Activated CD8-positive, alpha-beta T cell treated with anti-CD3 and anti-CD28 coated beads for 36 hours (primary cell): ENCODE measurements at places on chromosomes 2 and 18.

- no peak for DNase-seq
Observed at GRCh38 chr18:46712406-46712805, 44.4 kb downstream of the ST8SIA5 start.

DNA sequence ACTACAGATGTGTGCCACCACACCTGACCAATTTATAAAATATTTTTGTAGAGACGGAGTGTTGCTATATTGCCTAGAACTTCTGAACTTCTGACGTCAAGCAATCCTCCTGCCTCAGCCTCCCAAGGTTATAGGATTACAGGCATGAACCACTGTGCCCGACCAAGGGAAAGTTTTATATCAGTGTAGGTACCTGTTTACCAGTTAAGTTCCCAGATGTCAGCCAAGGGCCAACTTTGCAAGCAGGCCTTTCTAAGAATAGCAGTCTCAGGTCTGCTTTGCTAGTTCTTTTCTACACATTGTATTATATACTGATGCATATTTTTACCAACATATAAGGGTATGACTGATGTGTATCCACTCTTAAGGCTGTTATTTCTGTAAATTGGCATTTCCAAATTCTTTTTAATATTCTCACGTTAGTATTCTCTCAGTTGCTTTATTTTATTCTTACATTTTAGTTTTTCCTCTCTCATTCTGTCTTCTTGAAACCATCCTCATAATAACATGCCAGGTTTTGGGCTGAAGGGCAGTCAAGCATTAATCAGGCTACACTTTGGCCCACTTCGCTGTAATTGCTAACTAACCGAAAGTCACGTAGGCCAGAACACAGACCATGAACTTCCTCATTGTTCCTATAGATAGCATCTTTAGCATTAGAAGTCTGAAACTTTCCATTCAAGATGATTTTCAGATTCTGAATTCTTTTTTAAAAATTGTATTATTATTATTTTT lies 25.0 kb upstream of the CXXC1 start:
- no peak for DNase-seq

DNA sequence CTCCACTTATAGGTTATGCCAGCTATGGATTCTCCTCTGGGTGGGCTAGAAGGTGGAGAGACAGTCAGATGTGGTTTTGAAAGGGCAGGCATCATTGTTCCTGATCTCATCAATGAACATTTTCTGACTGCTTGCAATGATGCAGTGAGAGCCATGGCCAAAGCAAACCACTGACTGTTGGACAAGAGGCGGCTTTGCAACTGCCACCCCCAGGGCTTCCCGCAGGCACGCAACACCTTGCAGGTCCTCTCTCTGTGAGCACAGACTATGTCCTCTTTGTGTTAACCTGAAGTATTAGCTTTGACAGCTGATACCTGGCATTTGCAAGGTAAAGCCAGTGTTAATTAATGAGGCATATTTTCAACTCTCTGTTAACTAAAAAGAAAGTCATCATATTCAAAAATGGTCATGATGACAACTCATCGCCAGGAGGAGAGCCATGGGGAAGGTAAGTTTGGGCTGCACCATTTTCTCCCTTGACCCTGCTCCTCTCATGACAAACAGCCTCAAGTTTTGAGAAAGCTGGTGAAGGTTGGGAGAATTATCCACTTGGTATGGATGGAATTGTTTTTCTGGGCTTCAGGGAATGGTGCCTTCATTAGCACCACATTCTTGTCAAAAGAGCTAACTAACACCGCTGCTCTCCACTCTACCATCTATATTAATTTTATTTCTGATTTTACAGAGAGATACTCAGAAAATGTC lies 14.9 kb upstream of the FAM124B start:
- no peak for DNase-seq

- no peak for DNase-seq
Observed at GRCh38 chr2:206974551-206974950, 35.2 kb downstream of the CPO start.

DNA sequence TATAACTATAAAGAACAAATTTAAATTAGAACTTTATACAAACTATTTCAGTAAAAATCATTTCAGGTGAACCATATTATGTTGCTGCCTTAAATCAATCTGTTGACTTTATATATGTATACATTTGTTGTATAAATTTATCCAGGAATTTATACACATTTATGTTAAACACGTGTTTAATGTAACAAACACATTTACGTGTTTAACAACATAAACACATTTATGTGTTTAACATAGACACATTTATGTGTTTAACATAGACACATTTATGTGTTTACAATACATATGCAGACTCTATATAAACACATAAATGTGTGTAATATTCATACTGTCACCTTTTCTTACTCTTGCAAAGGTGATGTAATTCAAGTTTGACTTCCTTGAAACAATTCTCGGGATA lies 75.4 kb upstream of the TWSG1 start:
- DNase-seq, result no peak

DNA sequence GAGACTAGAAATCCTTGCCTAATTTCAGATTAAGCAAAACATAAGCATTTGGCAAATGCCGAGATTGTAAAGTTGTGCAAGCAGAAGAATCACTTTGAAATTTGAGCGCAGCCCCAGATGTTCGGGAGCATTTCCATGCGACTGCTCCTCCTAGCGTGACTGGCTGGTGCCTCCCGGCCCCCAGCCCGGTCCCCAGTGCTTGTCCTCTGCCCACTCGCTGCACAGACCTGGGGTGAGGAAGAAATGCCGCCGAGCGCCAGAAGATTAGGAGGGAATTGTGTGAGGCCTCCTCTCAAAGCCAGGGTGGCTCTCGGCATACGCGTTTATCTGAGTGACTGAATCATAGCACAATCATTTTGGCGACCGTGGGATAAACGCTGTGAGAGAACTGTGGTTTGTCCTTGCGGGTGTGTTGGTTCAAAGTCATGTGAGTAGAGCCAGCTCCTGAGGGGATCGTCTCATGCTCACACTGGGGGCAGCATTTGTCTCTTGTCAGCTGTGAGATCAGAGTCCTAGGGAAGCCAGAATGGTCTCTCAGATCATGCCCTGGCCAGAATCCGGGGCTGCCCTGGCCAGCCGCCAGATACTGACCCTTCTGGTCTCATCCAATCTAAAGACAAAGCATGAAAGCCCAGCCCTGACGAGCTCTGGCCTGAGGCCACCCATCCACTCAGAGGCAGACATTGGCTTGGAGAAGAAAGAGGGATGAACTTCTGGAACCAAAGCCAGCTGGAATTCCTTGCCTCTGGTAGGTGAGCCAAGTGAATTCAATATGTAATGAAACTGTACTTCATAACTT lies 189.3 kb downstream of the SH3RF3 start:
- no peak for DNase-seq

- DNase-seq, result no peak
Observed at GRCh38 chr2:58098254-58099095, 51.9 kb downstream of the VRK2 start.

GRCh38 chr18:24460388-24460787 lies at the start of gene HRH4:
Gene HRH4, plus strand, starts transcription at chr18:24460637. Its CDS starts 92 bp downstream, at chr18:24460729.
- DNase-seq, result no peak

GRCh38 chr2:240722796-240723735 lies 31.4 kb downstream of the AQP12A start:
- no peak for DNase-seq
